NCI-H446 (cell line): ENCODE measurements at places on chromosomes 4 and X.

GRCh38 chr4:126364311-126364911 lies 1049.7 kb downstream of the FAT4 start:
- no peak for DNase-seq

- no peak for DNase-seq
Measured at GRCh38 chrX:11434607-11435006, 141.4 kb downstream of the AMELX start.

DNA sequence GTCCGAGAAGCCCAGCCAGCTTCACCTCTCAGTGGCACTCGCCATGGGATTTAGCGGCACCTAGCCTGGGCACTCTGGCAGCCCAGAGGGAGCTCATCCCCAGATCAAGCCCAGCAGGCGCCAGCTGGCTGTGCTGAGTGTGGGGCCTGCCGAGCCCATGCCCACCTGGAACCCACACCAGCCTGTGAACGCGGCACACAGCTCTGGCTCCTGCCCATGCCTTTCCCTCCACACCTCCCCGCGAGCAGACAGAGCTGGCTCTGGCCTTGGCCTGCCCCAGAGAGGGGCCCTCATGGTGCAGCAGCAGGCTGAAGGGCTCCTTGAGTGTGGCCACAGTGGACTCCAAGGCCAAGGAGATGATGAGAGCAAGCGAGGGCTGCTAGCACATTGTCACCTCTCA lies 38.0 kb upstream of the AADAT start:
- no peak for DNase-seq

GRCh38 chr4:53196882-53197771 lies 168.7 kb downstream of the SCFD2 start:
- peak; percentile 82 for DNase-seq
